ENCODE measurements at places on chromosomes 7 and 10. TPM values are rescaled to one million over a fixed set of nuclear protein-coding genes. Genes with fewer than 3 reads are reported as not detected.

The ZNF775 gene
- 0.45 TPM for total RNA-seq

The MPP7 gene
- 32.5 TPM for total RNA-seq

The PLXDC2 gene
- total RNA-seq: 0.41 TPM

The AQP1 gene
- total RNA-seq: 0.22 TPM

The SDK1 gene
- total RNA-seq: 1.1 TPM

- H3K27me3 ChIP-seq: no peaks in the 10 kb centered on the region
- peak; percentile 43 for DNase-seq
- H3K27ac ChIP-seq: no peak overlapping the region
- no peak overlapping the region for H3K4me3 ChIP-seq
- no peaks in the 10 kb centered on the region for H3K4me1 ChIP-seq
These were observed 90.2 kb downstream of the IPMK start for GRCh38 chr10:58177362-58177947.

- H3K4me1 ChIP-seq: no peaks in the 10 kb centered on the region
- no peak overlapping the region for H3K4me3 ChIP-seq
- no peaks in the 10 kb centered on the region for H3K27me3 ChIP-seq
- no peak for DNase-seq
- no peaks in the 10 kb centered on the region for H3K36me3 ChIP-seq
These were observed 24.1 kb upstream of the ABCA13 start for GRCh38 chr7:48147078-48147591.

DNA sequence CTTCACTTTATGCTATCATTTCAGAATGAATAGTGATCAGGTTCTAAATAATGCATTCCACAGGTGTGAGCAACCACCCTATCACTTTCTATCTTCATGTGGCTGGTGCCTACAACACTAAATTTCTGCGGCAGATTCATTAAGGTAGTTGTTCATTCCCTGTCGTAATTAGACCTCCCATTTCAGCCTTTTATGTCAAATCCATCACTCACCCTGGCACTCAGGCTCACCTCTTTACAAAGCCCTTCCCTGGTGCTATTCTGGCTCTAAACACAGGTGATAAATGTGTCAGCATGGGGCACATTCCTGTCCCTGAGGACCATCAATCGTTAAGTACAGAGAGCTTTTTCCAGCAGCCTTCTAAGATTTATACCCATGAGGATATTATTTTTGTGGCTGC lies 300.0 kb upstream of the C7orf33 start:
- no peaks in the 10 kb centered on the region for H3K36me3 ChIP-seq
- no peak for DNase-seq
- no peak overlapping the region for H3K27ac ChIP-seq
- H3K4me3 ChIP-seq: no peak overlapping the region
- H3K4me1 ChIP-seq: no peaks in the 10 kb centered on the region
